ENCODE measurements at places on chromosomes 7 and 10. TPM values are rescaled to one million over a fixed set of nuclear protein-coding genes. Genes with fewer than 3 reads are reported as not detected.

- DNase-seq = peak; percentile 72
Measured at GRCh38 chr7:7861211-7861633, 107.4 kb upstream of the GLCCI1 start.

GRCh38 chr10:23015021-23015707 lies 80.2 kb upstream of the MSRB2 start:
- DNase-seq = no peak

DNA sequence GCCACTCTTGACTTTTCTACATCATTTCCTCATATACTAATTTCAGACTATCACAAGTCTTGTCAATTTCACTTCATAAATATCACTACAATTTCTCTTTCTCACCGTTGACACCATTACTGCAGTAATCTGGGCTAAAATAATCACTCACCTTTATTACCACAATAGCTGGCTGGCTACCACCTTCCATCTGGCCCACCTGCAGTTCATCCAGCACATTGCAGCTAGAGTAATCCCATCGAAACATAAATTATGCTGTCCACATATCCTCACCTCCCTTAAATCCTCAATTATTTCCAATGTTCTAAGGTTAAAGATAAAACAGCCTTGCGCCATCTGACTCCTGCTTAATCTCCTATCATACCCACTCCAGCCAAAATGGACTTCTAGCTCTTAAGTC lies 16.0 kb downstream of the DGKB start:
- no peak for DNase-seq

DNA sequence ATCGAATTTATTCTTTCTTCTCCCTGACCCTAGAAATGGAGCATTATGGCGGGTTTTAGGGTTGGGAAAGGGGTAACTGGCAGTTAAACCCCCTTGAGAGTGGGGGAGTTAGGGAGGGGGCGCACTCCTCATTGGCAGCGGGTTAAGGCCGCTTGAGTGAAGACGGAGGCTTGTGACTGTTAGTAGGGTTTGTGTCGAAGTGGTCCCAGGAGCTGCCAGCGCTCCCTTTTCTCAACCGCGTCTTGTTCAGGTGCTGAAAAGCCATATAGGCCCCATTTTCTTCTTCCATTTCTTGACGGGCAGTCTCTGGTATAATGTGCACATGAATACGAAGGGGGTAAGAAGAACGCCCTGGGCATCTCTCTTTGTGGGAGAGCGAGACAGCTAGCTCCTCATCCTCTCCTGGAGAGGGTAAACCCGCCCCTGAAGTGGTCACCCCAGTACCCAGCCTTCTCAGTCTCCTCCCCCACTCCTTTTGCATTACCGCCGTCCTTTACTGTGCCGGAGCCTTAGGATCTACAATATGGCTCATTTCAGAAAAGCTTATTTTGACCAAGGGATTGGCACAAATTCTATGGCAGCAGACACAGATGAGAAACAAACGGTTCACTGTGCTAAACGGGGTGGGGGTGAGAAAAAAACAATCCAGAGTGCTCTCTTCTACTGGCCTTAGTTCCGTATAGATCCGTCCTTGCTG lies 836 bp downstream of the KMT2E start:
- DNase-seq = no peak

The HOXA4 gene
- total RNA-seq = 6.8 TPM

DNA sequence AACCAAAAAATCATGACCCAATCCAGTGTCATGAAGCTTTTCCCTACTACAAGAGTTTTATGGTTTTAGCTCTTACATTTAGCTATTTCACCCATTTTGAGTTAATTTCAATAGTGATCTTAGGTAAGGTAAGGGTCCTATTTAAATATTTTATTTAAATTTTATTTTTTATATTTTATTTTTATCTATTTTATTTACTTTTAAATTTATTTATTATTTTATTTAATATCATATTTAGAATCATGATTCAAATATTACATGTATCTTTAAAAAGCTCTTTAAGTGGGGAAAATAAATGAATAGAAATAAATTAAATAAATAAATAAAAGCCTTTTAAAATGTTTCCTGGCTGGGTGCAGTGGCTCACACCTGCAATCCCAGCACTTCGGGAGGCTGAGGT lies 276.0 kb downstream of the SKIDA1 start:
- no peak for DNase-seq

GRCh38 chr10:29448125-29448524 lies 159.3 kb downstream of the LYZL1 start:
- no peak for DNase-seq

The SHH gene
- total RNA-seq = 0.06 TPM

The GPR26 gene
- not detected for total RNA-seq

- DNase-seq = no peak
Measured at GRCh38 chr10:130747356-130747755, 564.2 kb downstream of the TCERG1L start.

- DNase-seq = no peak
Measured at GRCh38 chr7:78125884-78126283, 327.3 kb downstream of the PHTF2 start.

The CLEC2L gene
- not detected for total RNA-seq

DNA sequence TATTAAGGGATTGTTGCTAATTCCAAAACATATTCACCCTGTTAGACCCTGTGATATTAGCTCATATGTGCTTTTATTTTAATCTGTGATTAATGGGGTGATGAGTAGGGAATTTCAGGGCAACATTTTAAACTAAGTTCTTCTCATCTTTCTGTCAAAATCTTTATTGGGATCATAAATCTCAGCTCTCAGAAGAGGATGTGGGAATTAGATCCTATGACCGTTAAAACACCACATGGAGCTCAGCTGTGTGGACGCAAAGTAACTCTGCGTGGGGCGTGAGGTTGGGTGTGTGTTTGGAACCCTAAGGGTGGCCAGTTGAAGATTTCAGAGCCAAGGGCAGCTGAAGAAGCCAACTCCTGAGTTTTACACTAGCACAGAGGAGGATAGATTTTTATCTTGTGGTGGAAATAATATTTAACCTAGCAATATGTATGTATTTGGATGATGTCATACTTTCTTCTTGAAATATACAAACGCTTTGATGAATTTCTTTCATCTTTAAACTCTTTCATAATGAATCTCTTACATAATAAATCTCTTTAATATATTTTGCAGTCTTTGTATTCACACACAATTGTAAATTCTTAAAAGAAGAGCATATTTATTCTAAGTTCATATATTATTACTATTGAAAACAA lies 64.4 kb downstream of the EPDR1 start:
- DNase-seq = no peak

The APBB1IP gene
- total RNA-seq = 0.47 TPM

The CCT6A gene
- 154 TPM for total RNA-seq

GRCh38 chr10:71209731-71210541 lies 2.4 kb upstream of the UNC5B start:
- DNase-seq = no peak

DNA sequence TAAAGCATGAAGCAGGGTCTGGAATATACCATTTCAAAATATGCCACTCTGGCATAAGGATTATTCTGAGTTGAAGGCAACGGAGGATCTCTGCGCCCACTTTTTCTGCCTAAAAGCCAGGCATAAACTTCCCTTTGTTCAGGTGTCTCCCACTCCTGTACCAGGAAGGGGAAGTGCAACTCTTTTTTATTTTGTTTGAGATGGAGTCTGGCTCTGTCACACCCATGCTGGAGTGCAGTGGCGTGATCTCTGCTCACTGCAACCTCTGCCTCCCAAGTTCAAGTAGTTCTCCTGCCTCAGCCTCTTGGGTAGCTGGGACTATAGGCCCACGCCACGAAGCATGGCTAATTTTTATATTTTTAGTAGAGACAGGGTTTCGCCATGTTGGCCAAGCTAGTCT lies 18.2 kb downstream of the SVIL start:
- DNase-seq = no peak

The UNC5B gene
- 19.5 TPM for total RNA-seq

The CYP3A5 gene
- 0.10 TPM for total RNA-seq

The AKR1C4 gene
- total RNA-seq = not detected

DNA sequence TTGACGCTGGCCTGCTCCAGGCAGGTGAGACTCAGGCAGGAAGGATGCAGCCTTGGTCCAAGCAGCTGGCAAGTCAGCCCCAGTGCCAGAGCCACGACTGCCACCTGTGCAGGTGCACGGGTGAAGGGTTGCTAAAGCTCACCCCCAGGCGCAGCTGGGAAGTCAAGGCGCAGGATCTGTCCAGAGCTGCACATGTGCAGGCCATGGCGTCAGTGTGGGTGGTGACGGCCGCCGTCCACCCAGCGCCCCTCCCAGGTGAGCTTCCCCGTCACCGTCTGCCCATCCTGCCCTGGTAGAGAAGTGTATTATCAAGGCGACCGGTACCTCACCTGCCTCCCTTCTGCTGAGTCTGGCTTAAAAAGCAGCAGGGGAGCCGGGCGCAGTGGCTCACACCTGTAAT lies 110.1 kb downstream of the MAD1L1 start:
- DNase-seq = no peak

DNA sequence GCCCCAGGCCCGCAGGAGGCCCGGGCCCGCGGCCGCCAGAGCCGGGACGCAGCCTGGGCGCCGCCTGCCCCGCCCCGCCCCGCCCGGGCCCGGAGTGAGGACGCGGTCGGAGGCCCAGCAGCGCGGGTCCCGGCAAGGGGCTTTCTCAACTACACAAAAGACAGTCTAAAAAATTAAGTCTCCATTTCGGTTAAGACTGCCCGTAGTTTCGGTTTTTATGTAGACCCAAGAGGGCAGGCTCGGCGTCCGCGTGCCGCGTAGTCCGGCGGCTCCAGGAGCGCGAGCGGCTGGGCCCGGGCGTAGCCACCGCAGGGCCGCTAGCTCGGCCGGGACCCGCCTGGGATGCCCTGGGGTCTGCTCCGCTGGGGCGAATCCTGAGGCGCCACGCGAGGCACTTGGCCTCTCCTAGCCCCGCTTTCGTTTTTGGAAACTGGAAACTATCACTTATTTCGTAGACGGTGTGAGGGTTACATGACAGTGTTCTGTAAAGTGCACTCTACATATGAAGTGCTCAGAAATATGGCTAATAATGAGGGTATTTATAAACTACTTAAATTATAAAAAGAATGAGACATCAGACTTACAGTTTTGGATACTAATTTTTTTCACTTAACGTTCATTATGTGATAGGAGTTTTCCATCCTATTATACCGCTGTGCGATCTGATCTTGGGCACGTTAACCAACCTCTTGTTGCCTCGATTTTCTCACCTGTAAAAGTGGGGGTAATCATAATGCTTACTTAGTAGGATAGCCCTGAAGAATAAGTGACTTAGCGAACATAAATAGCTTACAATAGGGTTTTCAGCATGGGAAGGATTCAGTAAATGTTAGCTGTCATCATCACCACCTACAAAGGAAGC lies 573 bp downstream of the BLVRA start:
- no peak for DNase-seq

The EZH2 gene
- total RNA-seq = 3.1 TPM

DNA sequence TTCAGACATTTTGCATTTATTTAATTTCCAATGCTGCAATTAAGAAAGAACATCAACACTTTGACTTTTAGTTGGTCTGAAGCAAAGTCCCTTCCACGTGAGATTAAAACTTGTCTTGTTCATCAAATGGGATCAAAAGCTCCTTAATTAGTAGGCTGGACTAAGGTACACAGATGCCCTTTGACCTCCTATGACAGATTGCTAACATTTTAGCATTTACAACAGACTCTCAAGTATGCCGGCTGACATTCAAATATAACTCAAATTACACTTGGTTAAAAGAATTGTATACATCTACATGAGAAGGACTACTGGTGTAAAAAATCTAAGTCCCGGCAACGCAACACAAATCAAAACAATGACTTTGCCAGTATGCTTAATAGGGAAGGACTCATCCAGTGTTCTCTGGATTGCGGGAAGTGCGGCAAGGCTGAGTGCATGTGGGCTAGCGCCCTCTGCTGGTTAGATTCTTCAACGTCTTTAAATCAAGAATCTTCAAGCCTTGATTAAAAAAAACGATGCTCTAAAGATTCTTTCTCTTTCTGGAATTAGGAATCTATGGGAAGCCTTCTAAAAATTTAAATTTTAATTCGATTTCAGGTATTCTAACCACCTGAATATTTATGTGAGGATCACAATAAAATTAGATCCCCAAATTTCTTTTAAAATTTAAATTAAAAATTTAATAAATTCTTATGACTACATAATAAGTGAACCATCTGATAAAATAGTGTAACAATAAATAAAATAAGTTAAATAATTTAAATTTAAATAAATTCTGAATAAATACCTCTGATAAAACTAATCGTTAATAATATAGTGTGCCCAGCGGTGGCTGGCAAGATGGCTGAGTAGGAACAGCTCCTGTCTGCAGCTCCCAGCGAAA lies 444.7 kb downstream of the DGKB start:
- DNase-seq = peak; percentile 67

- no peak for DNase-seq
Measured at GRCh38 chr7:98808751-98809460, 60.9 kb downstream of the TMEM130 start.

DNA sequence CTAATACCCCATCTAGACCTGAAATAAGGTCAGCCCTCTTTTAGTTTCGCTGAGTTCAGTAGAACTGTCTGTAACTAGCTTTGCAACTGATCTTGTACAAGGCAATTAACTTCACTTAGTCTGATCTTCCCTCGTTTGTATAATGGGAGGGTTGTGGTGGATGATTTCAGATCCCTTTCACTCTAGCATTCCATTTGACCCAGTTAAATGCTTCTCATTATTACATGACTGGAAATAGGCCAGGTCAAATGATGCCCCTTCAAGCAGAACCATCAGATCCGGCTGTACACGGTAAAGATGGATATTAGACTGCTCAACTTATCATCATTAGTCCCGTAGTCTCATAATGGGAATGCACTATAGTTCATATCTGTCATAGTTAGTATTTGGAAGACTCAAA lies 1009.0 kb downstream of the LRMDA start:
- no peak for DNase-seq

The CDC14C gene
- not detected for total RNA-seq

GRCh38 chr10:31999070-31999660 lies 57.1 kb downstream of the KIF5B start:
- DNase-seq = no peak

- DNase-seq = no peak
Measured at GRCh38 chr10:119670717-119671116, 19.5 kb downstream of the BAG3 start.

DNA sequence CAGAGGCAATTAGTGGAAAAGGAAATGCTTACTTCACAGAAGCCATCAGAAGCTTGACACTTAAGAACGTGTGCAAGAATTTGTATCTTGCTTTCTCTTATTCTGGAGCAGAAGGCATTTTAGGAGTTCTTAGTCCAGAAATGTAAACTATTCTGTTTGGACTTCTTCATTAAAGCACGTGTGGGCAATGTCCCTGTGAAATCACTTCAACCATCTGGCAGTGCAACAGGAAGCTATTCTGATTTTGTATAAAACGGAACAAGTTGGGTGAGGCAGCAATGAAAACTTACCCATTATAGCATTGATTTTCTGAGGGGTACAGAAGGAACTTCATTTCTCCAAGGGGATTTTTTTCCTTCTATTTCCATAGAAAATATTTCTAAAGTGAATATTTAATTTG lies 21.3 kb upstream of the ARHGAP21 start:
- DNase-seq = no peak

The ZNF804B gene
- total RNA-seq = not detected

The VSIR gene
- 53.8 TPM for total RNA-seq

GRCh38 chr10:60238759-60239100 lies 150.9 kb downstream of the ANK3 start:
- no peak for DNase-seq
